Anterior cingulate cortex (tissue), 58 donors: ENCODE measurements at places on chromosomes 3 and 15.

GRCh38 chr3:46318207-46318927, 35.5 kb upstream of the CCR2 start:
- no peak for DNase-seq

- no peak for DNase-seq
Measured at GRCh38 chr3:126959921-126960603, 22.9 kb upstream of the PLXNA1 start.

- no peak for DNase-seq
Measured at GRCh38 chr15:80996247-80996646, 4.5 kb upstream of the TLNRD1 start.

GRCh38 chr15:60218256-60218655, 179.5 kb downstream of the ANXA2 start:
- no peak for DNase-seq

GRCh38 chr3:129286081-129286480, 7.4 kb downstream of the HMCES start:
- no peak for DNase-seq

DNA sequence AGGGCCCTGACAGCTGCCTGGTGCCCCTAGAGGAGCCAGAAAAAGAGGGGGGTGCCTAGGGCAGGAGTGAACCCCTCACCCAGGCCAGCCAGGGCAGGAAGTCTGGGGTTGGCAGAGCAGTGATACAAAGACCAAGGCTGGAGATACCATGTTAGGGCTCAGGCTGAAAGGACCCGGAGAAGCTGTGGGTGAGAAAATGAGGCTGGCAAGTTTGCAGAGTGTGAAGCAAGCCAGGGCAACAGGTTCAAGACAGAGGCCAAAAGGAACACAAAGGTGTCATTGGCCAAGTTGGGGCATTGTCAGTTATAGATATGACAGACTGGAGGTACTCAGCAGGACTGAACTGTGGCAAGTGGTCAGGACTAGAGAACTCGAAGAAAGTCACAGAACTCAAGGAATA, 40.6 kb upstream of the IREB2 start:
- no peak for DNase-seq

DNA sequence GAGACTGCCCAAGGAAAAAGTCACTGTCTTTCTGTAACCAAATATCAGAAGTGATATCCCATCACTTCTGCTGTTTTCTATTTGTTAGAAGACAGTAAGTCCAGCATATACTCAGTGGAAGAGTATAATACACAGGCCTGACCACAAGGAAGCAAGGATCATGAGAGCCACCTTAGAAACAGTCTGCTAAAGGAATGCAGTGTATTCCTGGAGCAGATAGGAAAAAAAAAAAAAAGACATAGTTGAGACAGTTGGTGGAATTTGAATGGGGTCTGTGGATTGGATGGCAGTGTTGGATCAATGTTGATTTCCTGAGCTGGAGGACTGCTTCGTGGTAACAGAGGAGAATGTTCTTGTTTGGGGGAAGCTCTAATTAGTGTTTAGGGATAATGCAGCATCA, 26.5 kb upstream of the FBXL2 start:
- DNase-seq: no peak
